ENCODE measurements at places on chromosomes 11 and 22. TPM values are rescaled to one million over a fixed set of nuclear protein-coding genes. Genes with fewer than 3 reads are reported as not detected.

Gene B4GALNT4
- total RNA-seq, result 1.8 TPM

Gene C11orf98
- total RNA-seq, result 35.6 TPM

Gene MN1
- total RNA-seq, result under 0.01 TPM

Gene APOA1
- total RNA-seq, result 0.62 TPM

Gene SCGB1D2
- not detected for total RNA-seq

Gene PHETA2
- total RNA-seq, result 9.2 TPM

Gene GAL
- total RNA-seq, result 3.3 TPM

Gene FIBIN
- 65.4 TPM for total RNA-seq

Gene DEUP1
- total RNA-seq, result under 0.01 TPM

Gene FOLR2
- not detected for total RNA-seq

Measured in uterine smooth muscle cell (primary cell).